ENCODE measurements at places on chromosomes 5 and 9. TPM values are rescaled to one million over a fixed set of nuclear protein-coding genes. Genes with fewer than 3 reads are reported as not detected.

Gene DDX4
- not detected for total RNA-seq

Gene SPINK13
- total RNA-seq = not detected

Gene INSL4
- not detected for total RNA-seq

Gene FCN1
- total RNA-seq = 9.3 TPM

Gene SLC46A2
- total RNA-seq = not detected

Gene TMC1
- total RNA-seq = 0.62 TPM

Gene SPINK4
- not detected for total RNA-seq

Gene N4BP3
- total RNA-seq = 22.1 TPM

Gene ISCA1
- 49.3 TPM for total RNA-seq

Gene CLTB
- 84.7 TPM for total RNA-seq

Gene SEMA5A
- total RNA-seq = 40.3 TPM

Gene CAMK2A
- total RNA-seq = 42.6 TPM

Gene CDO1
- 16.8 TPM for total RNA-seq

Measured in tongue (tissue), 3 donors.